ENCODE measurements at places on chromosomes 3 and 15.

- no peak overlapping the region for H3K4me3 ChIP-seq
- DNase-seq: no peak
- H3K4me1 ChIP-seq: no peaks in the 10 kb centered on the region
These were observed 669.0 kb downstream of the FHIT start for GRCh38 chr3:60582288-60582687.

- DNase-seq: no peak
- no peaks in the 10 kb centered on the region for H3K27me3 ChIP-seq
- no peaks in the 10 kb centered on the region for H3K4me1 ChIP-seq
- H3K36me3 ChIP-seq: no peaks in the 10 kb centered on the region
These were observed 15.5 kb upstream of the THRB start for GRCh38 chr3:24510030-24510648.

- H3K4me1 ChIP-seq: peaks cover 9% of the 10 kb centered on the region
- no peaks in the 10 kb centered on the region for H3K36me3 ChIP-seq
- no peak overlapping the region for H3K27ac ChIP-seq
- DNase-seq: peak; percentile 15
- H3K27me3 ChIP-seq: no peaks in the 10 kb centered on the region
These were observed 325.5 kb downstream of the SATB1 start for GRCh38 chr3:18099611-18100010.

- no peaks in the 10 kb centered on the region for H3K27me3 ChIP-seq
- peak overlapping the region; percentile 94 for H3K27ac ChIP-seq
- peak overlapping the region; percentile 51 for H3K4me3 ChIP-seq
- DNase-seq: peak; percentile 81
These were observed 12.0 kb upstream of the ZNF592 start for GRCh38 chr15:84736375-84736774.

DNA sequence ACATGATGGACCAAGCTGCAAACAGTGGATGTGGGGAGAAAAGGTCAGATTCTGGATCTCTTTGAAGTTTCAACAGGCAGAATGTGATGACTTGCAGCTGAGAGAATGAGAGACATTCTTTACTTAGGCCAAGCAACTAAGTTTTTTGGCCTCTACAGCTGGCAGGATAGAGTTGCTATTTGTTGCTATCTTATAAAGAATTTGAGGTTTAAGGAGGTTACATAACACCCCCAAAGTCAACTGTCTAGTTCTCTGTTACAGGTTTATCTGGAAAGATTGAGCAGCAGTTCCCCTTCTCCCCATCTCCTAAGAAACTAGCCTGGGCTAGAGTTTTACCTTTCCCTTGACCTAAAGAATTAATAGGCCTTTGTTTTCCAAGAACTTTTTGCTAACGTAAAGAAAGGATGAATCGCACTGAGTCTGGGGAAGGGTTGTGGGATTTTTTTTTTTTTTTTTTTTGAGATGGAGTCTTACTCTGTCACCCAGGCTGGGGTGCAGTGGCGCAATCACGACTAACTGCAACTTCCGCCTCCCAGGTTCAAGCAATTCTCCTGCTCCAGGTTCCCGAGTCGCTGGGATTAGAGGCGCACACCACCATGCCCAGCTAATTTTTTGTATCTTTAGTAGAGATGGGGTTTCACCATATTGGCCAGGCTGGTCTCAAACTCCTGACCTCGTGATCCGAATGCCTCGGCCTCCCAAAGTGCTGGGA lies 26.6 kb upstream of the SLMAP start:
- no peak overlapping the region for H3K4me3 ChIP-seq
- H3K36me3 ChIP-seq: no peaks in the 10 kb centered on the region
- H3K27me3 ChIP-seq: peaks cover 10% of the 10 kb centered on the region
- no peak overlapping the region for H3K27ac ChIP-seq
- H3K4me1 ChIP-seq: no peaks in the 10 kb centered on the region

DNA sequence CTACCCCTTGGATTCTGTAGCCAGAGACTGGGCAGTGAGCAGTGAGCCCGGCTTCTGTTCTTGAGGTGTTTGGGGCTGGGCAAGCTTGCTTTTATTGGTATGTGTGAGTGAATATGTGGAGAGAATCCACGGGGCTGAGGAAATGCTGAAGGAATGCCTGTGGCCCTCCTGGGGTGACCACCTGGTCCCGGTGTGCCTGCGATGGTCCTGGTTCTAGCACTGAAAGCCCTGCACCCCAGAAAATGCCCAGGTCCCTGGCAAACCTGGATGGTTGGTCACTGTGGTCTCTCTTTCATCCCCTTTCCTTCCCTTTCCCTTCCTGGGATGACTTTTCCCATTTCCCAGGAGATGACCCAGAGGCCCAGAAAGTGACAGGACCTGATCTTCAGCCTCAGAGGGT lies 4.2 kb downstream of the ZBTB47 start:
- peaks cover 22% of the 10 kb centered on the region for H3K27me3 ChIP-seq
- no peak overlapping the region for H3K4me3 ChIP-seq
- DNase-seq: no peak
- H3K27ac ChIP-seq: no peak overlapping the region

DNA sequence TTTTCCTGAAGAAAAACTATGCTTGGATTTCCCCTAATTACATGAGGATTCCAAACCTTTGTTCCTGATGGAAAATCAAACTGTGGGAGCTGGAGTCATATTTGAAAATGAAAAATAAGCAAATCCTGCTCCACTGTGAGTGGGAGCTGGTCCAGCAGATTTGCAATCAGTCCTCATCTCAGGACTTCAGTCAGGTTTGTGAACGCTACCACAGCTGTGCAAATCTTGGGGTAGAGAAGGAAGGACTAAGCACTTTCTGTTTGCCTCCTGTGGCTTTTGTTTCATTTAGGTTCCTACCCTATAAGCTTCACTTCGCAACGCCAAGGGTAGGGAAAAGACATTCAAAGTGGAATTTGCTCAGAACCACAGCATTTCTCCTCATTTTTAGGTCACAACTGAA lies 238.2 kb downstream of the TUSC7 start:
- no peaks in the 10 kb centered on the region for H3K36me3 ChIP-seq
- no peak overlapping the region for H3K4me3 ChIP-seq
- no peak for DNase-seq
- H3K27ac ChIP-seq: no peak overlapping the region
- no peaks in the 10 kb centered on the region for H3K4me1 ChIP-seq

DNA sequence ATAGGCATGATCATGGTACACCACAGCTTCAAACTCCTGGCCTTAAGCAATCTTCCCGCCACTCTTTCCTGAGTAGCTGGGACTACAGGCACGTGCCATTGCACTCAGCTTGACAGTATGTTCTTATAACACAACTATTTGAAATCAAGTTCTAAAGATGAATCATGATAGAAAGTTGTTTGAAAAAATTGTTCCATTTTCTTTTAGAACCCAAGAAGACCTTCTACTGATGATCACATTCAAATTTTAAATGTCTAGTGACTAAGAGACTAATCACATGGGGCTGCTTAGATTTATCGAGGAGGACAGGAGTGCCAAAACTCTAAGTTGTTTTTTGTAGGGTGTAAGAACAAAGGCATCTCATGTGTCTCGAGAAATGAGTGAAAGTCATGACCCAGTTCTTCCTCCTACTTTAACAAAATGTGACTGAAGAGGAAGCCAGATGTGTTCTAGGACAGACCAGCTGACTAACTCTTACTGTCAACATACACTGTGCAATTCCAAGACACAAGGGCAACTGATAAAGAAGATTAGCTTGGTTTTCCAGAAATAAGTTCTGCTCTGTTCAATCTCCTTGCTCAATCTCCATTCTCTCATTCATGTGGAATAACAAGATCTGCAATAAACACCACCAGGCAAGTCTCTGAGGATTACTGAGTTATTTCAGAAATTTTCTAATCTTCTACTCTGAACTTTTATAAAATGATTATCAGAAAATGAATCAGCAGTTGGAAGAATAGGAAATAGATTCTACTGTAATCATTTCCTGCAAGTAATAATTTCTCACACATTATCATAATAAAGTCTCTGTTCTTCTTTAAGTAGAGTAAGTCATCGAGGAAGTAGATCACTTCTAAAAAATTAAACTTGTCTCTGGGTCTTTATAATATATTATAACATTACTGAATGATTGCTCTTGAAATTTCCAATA lies 122.6 kb upstream of the CCNL1 start:
- H3K36me3 ChIP-seq: no peaks in the 10 kb centered on the region
- no peak overlapping the region for H3K27ac ChIP-seq
- no peaks in the 10 kb centered on the region for H3K4me1 ChIP-seq

- no peak for DNase-seq
- no peaks in the 10 kb centered on the region for H3K27me3 ChIP-seq
- H3K36me3 ChIP-seq: no peaks in the 10 kb centered on the region
- H3K4me1 ChIP-seq: no peaks in the 10 kb centered on the region
- no peak overlapping the region for H3K27ac ChIP-seq
These were observed 88.7 kb downstream of the GABRG3 start for GRCh38 chr15:27059610-27060202.

GRCh38 chr3:196995646-196996355 lies 27.2 kb upstream of the PIGZ start:
- no peaks in the 10 kb centered on the region for H3K27me3 ChIP-seq
- DNase-seq: no peak
- H3K4me3 ChIP-seq: no peak overlapping the region
- H3K4me1 ChIP-seq: no peaks in the 10 kb centered on the region
- H3K27ac ChIP-seq: no peak overlapping the region
- no peaks in the 10 kb centered on the region for H3K36me3 ChIP-seq

DNA sequence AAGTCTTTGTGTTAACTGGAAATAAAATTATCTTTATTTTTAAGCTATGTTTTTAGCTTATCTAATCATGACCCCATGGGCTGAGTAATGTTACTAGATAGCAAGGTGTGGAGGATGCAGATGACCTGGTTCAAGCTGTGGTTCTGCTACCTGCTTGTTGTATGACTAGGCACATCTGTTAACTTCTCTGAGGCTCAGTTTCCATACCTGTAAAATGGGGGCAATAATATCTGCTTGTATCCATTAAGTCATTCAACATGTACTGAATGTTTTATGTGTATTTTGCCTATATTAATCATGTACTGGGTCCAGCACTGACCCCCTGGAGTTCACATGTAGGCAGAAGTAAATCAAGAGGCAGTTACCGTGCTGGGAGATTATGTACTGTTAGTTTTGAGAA lies 51.5 kb downstream of the CEMIP start:
- no peak overlapping the region for H3K4me3 ChIP-seq
- no peak for DNase-seq
- no peaks in the 10 kb centered on the region for H3K36me3 ChIP-seq
- no peaks in the 10 kb centered on the region for H3K4me1 ChIP-seq
- no peak overlapping the region for H3K27ac ChIP-seq

DNA sequence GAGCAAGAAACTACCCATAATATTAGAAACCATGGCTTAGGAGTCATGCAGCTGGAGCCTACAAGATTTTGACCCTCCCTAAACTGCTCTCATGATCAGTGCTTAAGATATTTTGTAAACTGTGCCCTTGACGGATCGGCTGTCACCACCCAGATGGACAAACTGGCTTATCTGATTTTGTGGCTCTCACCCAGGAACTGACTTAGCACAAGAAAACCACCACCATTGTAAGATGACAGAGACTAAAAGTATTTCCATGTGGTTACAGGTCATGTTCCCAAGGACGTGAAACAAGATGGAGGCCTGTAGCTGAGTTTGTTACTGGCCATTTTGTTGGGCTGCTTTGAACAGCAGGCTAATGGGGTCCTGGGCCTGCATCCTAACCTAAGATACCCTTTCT lies 940.9 kb downstream of the OTOL1 start:
- H3K4me1 ChIP-seq: no peaks in the 10 kb centered on the region
- no peak overlapping the region for H3K4me3 ChIP-seq
- H3K36me3 ChIP-seq: no peaks in the 10 kb centered on the region
- DNase-seq: no peak
- no peaks in the 10 kb centered on the region for H3K27me3 ChIP-seq
- no peak overlapping the region for H3K27ac ChIP-seq

- H3K4me1 ChIP-seq: peaks cover 22% of the 10 kb centered on the region
- peaks cover 20% of the 10 kb centered on the region for H3K36me3 ChIP-seq
- H3K27me3 ChIP-seq: peaks cover 53% of the 10 kb centered on the region
- H3K4me3 ChIP-seq: peak within 1 kb of the TSS; percentile 91
- DNase-seq: no peak
These were observed at the start of gene CDCP1 for GRCh38 chr3:45145681-45146614. Gene CDCP1, minus strand, starts transcription at chr3:45146378. Its CDS starts 91 bp downstream, at chr3:45146287.

Measured in T-helper 2 cell treated with Interferon-gamma antibody and Interleukin-4, amounts not matched to agents 5 μg/mL and 100 μg/mL, for 36 hours (primary cell).